ENCODE measurements at places on chromosomes 2 and 18. TPM values are rescaled to one million over a fixed set of nuclear protein-coding genes. Genes with fewer than 3 reads are reported as not detected.

The POTEI gene
- 3.2 TPM for total RNA-seq

The KCNJ3 gene
- total RNA-seq = 46.5 TPM

The KIF1A gene
- total RNA-seq = 41.8 TPM

The UGT1A7 gene
- total RNA-seq = not detected

The UPP2 gene
- not detected for total RNA-seq

The CCBE1 gene
- 0.94 TPM for total RNA-seq

The SCYGR8 gene
- not detected for total RNA-seq

The SETBP1 gene
- total RNA-seq = 7.8 TPM

The SERPINB13 gene
- total RNA-seq = not detected

The PSMA8 gene
- total RNA-seq = not detected

The TWIST2 gene
- total RNA-seq = 26.1 TPM

The VIT gene
- total RNA-seq = 16.9 TPM
